ENCODE measurements at places on chromosomes 6 and 20. TPM values are rescaled to one million over a fixed set of nuclear protein-coding genes. Genes with fewer than 3 reads are reported as not detected.

- H3K36me3 ChIP-seq = peaks cover 5% of the 10 kb centered on the region
- peaks cover 14% of the 10 kb centered on the region for H3K4me1 ChIP-seq
Observed at GRCh38 chr6:164756723-164757122, 552.7 kb downstream of the C6orf118 start.

AGPAT4 gene
- total RNA-seq = 37.6 TPM

ZBTB22 gene
- total RNA-seq = 23.0 TPM

DNA sequence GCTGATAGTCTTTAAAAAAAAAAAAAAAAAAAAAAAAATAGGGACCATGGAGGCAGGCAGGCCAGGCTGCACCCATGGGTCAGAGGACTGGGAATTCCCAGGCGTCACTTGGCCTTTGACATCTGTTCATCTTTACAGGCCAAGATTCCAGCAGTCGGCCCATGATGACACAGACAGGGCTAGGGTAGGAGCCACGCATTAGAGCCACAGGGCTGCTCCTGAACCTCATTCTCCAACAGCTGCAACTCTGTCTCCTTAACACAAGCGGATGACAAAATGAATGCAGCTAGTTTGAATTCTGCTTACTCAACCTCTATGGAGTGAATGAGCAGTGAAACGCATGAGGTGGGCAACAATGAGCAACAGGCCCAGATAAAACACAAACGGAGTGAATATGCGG is 126.4 kb downstream of the LY86 start:
- no peak overlapping the region for H3K27ac ChIP-seq
- no peak overlapping the region for H3K4me3 ChIP-seq
- H3K27me3 ChIP-seq = no peaks in the 10 kb centered on the region
- H3K36me3 ChIP-seq = no peaks in the 10 kb centered on the region
- H3K4me1 ChIP-seq = peaks cover 12% of the 10 kb centered on the region
- no peak for DNase-seq

- no peaks in the 10 kb centered on the region for H3K36me3 ChIP-seq
- no peaks in the 10 kb centered on the region for H3K27me3 ChIP-seq
- H3K4me1 ChIP-seq = peaks cover 29% of the 10 kb centered on the region
- no peak overlapping the region for H3K4me3 ChIP-seq
- DNase-seq = no peak
Observed at GRCh38 chr20:8932192-8933165, 136.4 kb upstream of the PLCB4 start.

OR12D1 gene
- not detected for total RNA-seq

ZNF311 gene
- total RNA-seq = 1.3 TPM

DNA sequence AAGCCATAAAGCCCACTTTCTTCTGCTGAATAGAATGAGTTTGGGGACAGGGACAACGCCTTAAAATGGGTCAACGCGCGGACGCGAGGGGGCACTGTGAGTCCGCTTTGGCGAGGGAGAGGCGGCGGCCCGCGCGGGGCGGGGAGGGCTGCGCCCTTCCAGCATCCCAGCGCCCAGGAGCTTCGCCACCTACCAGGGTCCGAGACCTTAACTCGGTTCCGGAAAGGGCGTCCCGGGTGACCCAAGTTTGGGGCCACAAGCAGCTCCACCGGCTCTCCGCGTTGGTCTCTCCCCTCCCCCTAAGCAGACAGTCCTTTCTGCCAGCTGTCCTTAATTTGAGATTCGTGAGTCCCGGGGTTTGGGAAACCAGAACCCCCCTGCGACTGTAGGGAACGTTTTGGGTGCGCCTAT is 1.8 kb upstream of the SAMD5 start:
- peak; percentile 81 for DNase-seq
- H3K4me3 ChIP-seq = peak overlapping the region; percentile 88
- no peaks in the 10 kb centered on the region for H3K36me3 ChIP-seq
- H3K4me1 ChIP-seq = peaks cover 42% of the 10 kb centered on the region

GRCh38 chr6:159813781-159814180 is 13.7 kb downstream of the PNLDC1 start:
- no peak overlapping the region for H3K4me3 ChIP-seq
- peaks cover 17% of the 10 kb centered on the region for H3K4me1 ChIP-seq
- H3K27me3 ChIP-seq = peaks cover 2% of the 10 kb centered on the region
- no peaks in the 10 kb centered on the region for H3K36me3 ChIP-seq

BHLHE23 gene
- total RNA-seq = not detected
